ENCODE measurements at places on chromosomes 6 and 20. TPM values are rescaled to one million over a fixed set of nuclear protein-coding genes. Genes with fewer than 3 reads are reported as not detected.

DNA sequence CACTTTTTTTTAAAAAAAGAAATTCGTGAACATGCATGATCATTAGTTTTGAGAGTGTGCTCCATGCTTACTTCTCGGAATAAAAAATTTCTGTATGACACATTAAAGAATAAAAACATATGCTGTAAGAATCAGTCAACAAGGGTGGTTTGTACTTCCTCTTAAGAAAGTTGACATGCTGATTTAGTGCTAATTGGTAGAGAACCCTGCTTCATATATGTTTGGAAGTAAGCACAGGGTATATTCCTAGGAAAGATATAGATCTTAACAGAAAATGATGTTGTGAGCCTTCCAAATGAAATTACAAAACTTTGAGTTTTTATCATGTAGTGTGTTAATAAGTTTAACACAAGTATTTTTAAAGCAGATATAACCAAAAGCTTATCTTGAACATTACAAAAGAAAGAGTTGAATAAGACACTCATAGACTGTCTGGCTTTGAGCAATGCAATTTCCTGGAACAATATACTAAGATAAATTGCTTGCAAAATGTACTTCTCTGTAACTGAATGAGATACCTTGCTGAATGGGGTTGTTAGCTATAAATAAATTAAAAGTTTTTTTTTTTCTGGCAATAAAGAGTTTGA, 13.8 kb upstream of the VIP start:
- DNase-seq: no peak

SLC2A10 gene
- 23.8 TPM for total RNA-seq

GRCh38 chr6:113018351-113019151, 671.4 kb downstream of the RFPL4B start:
- no peak for DNase-seq

ADAM33 gene
- 91.1 TPM for total RNA-seq

- DNase-seq: no peak
These were observed 445.0 kb downstream of the UTRN start for GRCh38 chr6:144730088-144730645.

GRCh38 chr20:50115041-50115512, 2.1 kb upstream of the UBE2V1 start:
- DNase-seq: no peak

- no peak for DNase-seq
These were observed 18.6 kb downstream of the TTPAL start for GRCh38 chr20:44494266-44494665.
